ENCODE measurements at places on chromosomes 5 and 9.

DNA sequence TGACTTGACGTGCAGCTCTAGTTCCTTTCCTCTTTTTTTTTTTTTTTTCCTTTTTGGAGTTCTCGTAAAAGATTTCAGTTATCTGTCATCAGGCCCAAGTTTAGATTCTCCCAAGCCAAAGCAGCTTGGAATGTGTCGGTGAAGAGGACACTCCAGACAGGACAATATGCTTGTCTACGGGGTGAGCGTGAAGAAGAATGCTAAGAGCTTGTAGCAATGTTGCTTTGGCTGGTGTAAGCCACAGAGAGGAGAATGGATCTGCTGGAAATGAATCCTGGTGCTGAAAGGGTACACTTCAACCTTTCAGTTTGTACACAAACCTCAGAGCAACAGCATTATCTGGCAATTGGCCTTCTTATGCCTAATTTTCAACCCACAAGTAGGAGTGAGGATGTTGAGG, 92.4 kb downstream of the ISL1 start:
- no peak for DNase-seq

DNA sequence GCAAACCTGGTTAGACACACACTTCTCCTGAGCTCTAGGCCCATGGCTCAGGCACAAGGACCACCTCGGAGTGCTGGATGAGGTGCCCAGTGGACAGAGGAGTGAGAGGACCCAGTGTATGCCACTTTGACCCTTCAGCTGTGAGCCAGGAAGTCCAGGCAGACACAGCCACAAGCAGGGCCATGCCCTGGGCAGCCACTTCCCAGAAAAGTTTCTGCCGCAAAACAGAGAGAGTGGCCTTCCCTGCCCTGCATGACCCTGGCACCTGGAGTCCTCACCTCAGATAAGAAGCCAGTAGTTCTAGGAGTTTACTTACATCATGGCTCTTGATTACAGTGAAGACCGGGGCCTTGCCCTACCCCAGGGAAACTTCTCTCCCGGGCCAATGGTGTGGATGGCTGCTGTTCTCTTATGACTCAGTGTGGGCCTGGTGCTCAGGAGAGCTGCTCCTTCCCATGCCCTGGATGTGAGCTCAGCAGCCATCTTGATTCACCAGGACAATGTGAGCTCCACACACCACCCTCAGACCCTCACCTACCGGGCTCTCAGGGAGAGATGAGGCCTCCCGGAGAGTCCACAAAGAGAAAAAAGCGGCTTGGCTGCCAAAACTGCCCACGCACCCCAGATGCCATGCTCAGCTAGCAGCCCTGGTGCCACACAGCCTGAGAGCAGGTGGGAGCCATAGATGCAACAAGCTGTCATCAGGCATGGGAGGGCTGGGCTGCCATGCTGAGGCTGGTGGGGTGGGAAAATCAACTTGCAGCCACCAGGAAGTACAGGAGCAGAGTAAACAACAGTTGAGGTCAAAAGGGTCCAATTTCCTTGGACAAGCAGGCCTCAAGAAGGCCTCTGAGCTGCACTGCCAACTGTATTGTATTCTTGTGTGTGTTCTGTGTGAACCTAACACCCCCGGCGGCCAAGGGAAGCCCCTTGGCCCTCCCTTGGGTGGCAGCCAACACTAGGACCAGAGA, 11.7 kb upstream of the IRF1 start:
- DNase-seq, result no peak

GRCh38 chr5:113770648-113771047, 257.2 kb downstream of the YTHDC2 start:
- DNase-seq, result no peak

- DNase-seq, result no peak
These were observed 36.2 kb downstream of the RIC1 start for GRCh38 chr9:5665059-5665458.

DNA sequence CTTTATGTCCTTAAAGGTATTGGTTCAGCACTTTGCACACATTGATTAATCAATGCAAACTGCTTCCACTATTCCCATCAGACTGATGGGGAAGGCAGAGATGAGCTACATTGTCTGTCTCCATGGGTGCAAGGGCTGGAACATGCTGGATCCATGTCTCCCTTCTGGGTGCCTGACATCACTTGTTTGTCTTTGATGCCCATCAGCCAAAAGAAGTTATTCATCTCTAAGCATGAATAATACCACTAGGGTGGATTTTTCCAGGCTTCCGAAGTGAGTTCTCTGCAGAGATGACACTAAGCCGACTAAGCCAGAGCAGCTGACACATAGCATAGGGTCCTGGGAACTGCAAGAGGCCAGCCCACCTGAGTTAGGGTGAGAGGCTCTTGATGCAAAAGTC, 8.7 kb downstream of the FGF1 start:
- DNase-seq, result no peak

GRCh38 chr5:395921-396530, 47.0 kb upstream of the EXOC3 start:
- DNase-seq, result no peak

GRCh38 chr5:140157032-140157781, 17.8 kb upstream of the CYSTM1 start:
- DNase-seq, result peak; percentile 90

- no peak for DNase-seq
These were observed 17.9 kb downstream of the HMMR start for GRCh38 chr5:163478126-163478981.

DNA sequence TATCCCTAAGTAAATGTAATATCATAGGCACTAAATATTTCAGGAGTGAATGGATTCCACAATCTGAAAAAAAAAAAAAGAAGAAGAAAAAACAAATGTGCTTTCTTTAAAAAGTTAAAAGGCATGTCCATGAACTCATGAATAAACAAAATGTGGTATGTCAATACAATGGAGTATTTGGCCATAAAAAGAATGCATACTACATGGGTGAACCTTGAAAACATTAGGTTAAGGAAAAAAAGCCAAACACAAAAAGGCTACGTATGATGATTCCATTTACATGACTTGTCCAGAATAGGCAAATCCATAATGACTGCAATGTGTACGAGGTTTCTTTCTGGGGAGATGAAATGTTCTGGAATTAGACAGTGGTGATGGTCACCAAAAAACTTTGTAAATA, 45.3 kb downstream of the FNIP1 start:
- DNase-seq, result no peak

DNA sequence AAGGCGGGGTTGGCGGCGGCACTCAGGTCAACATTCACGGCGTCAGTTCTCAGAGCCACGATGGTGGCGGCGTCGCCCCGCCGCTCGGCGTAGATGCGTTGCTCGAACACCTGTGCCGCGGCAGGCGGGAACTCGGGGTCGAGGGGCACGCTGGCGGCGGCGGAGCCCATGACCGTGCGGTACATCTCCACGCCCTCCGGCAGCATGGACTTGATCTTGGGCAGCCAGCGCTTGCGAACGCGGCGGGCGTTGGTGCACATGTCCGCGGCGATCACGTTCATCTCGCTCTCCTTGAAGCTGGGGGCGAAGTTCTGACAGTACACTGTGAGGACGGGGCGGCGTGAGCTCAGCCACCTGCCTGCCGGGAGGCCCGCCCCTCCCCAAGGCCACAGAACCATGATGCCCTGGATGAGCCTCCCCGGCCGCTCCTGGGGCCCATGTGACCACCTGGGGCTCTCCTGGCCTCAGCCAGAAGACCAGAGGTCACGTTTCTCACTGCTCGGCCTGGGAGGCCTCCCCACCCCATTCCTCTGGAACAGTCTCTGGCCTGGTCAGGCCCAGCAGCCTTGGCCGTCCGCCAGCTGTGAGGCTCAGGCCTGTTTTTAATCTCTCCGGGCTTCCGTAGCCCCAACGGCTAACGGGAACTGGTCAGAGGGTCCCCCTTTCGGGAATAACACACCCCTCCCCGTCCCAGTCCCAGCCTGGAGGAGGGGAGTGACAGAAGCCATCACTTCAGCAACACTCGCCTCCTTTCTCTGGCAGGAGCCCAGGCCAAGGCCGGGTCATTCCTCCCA, 50.7 kb upstream of the UBAC1 start:
- DNase-seq, result no peak

DNA sequence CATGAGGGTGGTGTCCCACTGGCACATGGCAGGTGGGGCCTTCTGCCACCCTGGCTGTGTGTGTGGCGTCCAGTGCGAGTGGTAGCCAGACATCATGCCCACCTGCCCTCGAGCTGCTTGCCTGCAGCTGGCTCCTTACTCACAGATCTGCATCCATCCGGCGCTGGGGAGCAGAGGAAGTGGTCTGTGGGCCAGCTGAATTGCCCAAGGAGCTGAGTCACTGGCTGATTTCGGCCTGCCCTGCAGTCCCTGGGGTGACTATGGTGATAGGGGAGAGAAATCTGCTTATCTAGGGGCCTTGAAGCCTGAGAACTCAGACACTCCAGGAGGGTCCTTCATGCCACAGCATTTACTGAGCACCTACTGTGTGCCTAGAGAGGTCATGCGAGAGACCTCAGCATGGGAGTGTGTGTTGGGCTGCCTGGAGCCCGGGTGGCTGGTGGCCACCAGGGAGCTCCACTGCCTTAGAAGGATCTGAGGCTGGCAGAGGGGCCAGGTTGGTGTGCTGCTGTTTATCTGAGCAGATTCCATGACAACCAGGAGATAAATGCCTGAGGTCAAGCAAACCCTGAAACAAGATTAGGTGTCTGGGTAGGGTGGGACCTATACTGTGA, 57.1 kb downstream of the SLC22A5 start:
- peak; percentile 81 for DNase-seq

DNA sequence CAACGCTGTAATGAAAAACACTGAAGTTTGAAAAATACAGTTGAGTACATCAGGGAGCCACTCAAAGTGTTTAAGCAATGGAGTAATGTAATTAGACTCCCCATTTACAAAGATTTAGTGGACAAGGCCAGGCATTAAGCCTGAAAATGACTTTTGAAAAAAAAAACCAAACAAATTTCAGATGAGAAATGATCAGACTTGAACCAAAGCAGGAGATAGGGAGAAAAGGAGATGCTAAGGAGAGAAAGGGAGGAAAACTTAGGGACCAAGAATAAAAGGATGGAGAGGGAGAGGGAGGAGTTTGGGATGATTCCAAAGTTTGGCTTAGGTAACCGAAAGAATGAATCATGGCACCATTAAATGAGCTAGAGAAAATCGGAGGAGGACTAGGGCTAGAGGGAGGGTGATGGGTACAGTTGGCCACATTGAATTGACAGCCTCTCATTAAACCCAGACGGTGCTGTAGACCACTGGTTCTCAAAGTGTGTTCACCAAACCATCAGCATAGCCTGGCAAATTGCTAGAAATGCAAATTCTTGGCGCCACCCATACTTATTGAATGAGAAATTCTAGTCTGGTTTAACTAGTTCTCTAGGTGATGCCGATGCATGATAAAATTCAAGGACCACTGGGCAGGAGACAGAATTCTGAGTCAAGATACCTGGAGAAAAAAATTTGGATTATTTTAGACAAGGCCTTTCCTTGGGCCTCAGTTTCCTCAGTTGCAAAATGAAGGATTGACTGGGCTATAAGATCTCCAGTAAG, 6.2 kb upstream of the CPEB4 start:
- DNase-seq, result no peak

- DNase-seq, result no peak
These were observed 73.0 kb downstream of the MRPS27 start for GRCh38 chr5:72246954-72247442.

DNA sequence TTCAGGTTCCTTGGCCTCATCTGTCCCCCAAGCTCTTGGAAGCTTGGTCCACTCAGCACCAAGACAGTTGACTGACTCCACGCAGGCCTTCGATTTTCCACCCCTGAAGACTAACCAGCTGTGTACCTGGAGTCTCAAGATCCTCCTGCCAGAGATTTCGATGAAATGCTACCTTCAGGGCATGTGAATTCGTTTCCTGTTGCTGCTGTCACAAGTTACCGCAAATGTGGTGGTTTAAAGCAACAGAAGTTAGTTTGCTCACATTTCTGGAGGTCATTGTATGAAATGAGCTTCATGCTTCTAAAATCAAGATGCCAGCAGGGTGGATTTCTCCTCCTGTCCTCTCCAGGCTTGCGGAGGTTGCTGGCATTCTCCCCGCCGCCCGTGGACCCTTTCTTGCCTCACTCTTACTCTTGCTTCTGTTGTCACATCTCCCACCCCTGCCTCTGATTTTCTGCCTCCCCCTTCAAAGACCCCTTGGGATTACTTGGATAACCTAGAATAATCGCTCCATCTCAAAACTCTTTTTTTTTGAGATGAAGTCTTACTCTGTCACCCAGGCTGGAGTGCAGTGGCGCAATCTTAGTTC, 27.6 kb upstream of the RETREG1 start:
- DNase-seq, result peak; percentile 38

DNA sequence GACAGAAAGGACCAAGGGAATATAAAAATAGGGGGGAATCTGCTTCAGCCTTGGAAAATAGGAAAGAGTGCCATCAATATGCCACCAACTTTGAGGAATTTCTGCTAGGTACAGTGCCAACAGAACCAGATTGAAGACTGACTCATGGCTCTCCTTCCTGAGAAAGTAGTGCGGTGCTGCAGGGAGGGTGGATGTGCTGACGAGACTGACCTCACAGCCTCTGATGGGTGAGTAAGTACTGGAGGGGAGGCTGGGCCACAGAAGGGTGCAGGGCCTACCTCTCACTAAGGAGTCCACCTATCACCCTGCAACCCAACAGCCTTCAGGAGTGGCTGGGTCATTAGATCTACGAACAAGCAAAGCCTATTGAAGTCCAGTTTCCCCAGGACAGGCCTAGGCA, 187.6 kb downstream of the GABBR2 start:
- DNase-seq, result no peak

DNA sequence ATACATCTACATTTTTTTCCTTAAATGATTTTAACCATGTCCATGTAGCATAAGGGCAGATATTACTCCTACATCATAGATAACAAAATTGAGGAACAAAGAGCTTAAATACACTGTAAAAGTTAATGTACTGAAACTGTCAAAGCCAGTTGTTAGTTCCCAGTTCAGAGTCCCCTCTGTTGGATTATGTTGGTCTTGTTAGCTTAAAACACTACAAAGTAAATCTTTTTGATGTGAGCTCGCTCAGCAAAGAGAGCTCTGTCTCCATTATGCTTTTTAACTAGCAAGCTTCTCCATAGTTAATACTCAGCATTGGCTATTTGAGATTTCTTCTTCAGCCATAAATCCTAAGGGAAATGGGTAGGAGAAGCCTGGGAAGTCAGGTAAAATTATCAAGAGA, 149.1 kb downstream of the ADAMTS6 start:
- no peak for DNase-seq

Measured in activated naive CD4-positive, alpha-beta T cell treated with anti-CD3 and anti-CD28 coated beads, Interleukin-2, amount 10 ng/mL, durations not matched to agents 7 days and 5 days (primary cell).